ENCODE measurements at places on chromosomes 2 and 18. TPM values are rescaled to one million over a fixed set of nuclear protein-coding genes. Genes with fewer than 3 reads are reported as not detected.

- DNase-seq: no peak
Measured at GRCh38 chr2:8316356-8316755, 365.5 kb upstream of the ID2 start.

GRCh38 chr2:73697606-73698005 lies 39.5 kb downstream of the TPRKB start:
- DNase-seq: no peak

The G6PC2 gene
- not detected for total RNA-seq

The GPR75 gene
- 1.8 TPM for total RNA-seq

The MYO3B gene
- total RNA-seq: 0.08 TPM

The IL1F10 gene
- total RNA-seq: not detected

The GAD1 gene
- total RNA-seq: 1.0 TPM

All from activated naive CD8-positive, alpha-beta T cell treated with anti-CD3 and anti-CD28 coated beads for 36 hours (primary cell).